ENCODE measurements at places on chromosomes 16 and 17. TPM values are rescaled to one million over a fixed set of nuclear protein-coding genes. Genes with fewer than 3 reads are reported as not detected.

GRCh38 chr16:31331807-31332301, 23.1 kb upstream of the ITGAX start:
- no peak for DNase-seq

- no peak for DNase-seq
Measured at GRCh38 chr17:69732272-69732918, 317.9 kb downstream of the MAP2K6 start.

DNA sequence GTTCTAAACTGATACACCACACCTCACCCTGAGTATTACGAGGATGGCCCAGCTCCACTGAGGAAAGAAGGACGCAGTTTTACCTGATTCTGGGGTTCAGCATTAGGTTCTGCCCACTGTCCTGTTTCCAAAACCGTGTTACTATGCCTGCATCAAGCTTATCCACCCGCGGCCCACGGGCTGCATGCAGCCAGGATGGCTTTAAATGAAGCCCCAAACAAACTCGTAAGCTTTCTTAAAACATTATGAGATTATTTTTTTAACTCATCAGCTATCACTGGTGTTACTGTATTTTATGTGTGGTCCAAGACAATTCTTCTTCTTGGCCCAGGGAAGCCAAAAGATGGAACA, 4.0 kb upstream of the CD300LG start:
- DNase-seq, result no peak

DNA sequence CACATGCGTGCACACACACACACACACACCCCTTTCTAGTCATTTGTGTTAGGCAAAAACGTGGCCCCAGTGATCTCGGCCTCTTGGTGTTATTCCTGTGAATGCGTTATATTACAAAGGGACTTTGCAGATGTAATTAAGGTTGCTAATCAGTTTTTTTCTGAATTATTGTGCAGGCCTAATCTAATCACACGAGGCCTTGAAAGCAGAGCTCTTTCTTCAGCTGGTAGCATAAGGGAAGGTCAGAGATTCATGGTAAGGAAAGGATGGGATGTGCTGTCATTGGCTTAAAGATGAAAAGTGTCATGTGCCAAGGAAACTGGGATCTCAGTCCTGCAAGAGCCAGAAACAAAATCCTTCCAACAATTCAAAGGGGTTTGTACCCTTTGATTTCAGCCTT, 113.4 kb upstream of the ELAC2 start:
- no peak for DNase-seq

GRCh38 chr17:44940317-44940716, 7.3 kb downstream of the KIF18B start:
- no peak for DNase-seq

DNA sequence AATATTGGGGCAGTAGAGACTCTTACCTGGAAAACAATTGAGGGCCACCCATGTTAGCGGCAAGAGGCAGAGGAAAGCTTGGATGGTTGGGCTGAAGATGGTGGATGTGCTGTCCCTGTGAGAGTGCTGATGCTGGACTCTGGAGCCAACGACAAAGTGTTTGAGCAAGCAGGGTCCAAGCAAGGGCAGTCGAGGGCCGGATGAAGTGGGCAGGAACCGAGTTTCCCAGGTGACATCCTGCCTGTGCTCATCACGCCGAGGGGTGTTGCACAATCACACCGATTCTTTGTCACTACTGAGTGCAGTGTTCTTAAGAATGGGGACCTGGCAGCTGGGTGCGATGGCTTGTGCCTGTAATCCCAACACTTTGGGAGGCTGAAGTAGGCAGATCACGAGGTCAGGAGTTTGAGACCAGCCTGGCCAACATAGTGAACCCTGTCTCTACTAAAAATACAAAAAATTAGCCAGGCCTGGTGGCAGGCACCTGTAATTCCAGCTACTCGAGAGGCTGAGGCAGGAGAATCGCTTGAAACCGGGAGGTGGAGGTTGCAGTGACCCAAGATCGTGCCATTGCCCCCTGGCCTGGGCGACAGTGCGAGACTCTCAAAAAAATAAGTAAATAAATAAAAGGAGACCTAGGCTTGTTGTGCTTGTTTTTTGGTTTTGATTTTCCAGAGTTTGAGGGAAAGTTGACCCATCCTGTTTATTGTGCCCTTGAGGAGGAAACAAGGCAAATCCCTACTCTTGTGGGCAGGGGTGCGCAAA, 6.1 kb downstream of the PYCARD start:
- DNase-seq, result no peak

DNA sequence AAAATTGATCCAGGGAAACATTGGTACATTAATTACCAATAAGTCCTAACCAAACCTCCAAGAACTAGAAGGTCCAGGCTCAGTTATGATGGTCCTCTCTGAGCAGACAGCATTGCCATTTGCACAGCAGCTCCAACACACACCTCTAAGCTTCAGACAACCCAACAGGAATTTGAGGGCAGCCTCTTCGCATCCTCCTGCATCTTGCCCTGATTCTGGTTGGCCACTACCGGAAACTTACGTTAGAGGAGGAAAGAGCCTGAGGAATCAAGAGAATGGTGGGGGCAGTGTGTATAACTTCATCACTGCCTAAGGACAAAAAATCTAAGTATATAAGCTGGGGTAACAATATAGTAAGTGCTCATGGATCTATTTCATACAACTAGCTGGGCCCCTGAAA, 15.7 kb downstream of the FAM117A start:
- DNase-seq, result no peak

DNA sequence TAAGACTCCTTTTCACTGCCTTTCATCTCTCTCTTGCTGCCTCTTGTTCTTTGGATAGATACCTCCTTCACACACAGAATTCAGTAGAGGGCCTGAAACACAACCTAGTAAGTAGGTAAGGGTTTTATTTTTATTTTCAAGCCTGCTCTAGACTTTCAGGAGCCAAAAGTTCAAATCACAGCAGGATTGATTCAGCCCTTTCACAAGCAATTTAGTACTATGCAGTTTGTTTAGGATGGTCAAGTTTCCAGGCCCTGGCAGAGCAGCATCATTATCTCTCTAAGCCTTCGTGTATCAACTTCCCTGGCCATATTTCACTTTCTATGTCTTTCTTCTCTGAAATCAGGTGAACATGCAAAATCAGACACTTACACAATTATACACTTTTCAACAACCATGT, 148.8 kb upstream of the CORO6 start:
- no peak for DNase-seq

- no peak for DNase-seq
Measured at GRCh38 chr17:43759836-43760235, 1.2 kb upstream of the SOST start.

DNA sequence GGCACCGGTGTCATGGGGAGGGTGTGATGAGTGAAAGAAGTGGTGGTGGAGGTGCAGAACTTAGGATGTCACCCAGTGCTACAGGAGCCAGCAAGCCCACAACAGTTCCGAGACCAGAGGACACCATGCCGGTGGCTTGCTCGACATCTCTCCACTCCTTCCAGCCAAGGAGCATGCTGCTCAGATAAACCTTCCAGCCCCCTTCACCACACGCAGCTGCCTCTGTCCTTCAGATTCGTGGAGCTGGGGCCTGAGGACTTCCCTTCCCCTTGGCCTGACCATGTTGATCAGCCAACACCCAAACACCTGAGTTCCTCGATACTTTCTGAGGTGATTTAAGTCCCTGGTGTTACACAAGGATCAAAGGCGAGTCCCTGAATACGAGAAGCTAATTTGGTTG, 188.8 kb upstream of the FOXF1 start:
- no peak for DNase-seq

- no peak for DNase-seq
Measured at GRCh38 chr16:17476414-17477259, 5.9 kb upstream of the XYLT1 start.

GRCh38 chr17:561116-561515, 153.5 kb downstream of the VPS53 start:
- no peak for DNase-seq

GRCh38 chr16:72442385-72443158, 270.6 kb upstream of the PMFBP1 start:
- DNase-seq, result no peak

GRCh38 chr17:37502009-37502936, 12.6 kb downstream of the DUSP14 start:
- no peak for DNase-seq

DNA sequence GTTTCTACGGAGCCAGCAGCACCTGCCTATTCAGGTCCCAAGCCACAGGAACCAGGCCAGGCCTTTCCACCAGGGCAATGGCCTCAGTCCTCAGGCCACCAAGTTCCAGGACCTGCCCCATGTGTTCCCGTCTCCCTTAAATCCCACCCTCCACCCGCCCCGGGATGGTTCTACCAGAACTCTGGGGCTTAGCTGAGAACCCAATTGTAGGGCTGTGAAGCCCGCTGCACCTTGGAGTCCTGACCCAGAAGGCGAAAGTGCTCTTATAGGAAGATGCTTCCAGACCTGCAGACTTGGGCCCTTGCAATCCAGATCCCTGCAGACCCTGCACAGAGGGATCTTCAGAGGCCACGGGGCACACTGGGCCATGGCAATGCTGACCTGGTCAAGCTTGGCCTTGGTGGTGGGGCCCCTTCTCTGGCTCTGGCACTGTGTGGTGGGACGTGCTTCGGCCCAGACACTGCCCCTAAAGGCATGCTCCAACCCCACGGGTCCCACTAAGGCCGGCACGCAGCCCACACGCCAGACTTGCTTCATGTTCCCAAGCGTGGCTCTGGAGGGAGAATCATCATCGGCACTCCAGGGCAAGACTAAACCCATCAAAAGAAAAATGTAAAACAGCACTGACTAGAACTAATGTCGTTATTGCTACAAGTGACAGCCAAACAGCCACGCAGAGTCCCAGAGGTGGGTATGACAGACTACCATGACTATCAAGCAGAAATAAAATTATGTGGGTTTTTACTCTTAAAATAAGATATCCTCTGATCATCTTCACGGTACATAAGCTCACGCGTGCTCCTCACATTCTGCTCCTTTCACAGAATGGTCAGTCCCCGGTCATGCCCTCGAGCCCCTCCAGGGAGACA, 41.3 kb upstream of the ATP2A3 start:
- no peak for DNase-seq

DNA sequence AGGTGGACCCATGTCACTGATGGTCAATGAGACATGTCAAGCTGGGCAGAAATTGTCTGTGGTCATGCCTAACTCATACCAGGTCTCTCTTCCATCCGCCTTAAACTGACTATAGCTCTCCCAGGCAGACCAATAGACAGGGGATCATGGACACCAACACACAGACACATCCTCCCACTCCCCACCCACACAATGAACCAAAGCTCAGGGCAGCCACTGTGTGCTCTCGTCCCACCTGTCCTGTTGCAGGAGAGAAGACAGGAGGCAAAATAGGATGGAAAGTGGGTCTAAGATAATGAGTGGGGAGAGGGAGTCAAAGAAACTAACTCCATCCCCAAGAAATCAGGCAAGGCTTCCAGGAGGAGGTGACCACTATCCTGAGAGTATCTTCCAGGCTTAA, 3.2 kb downstream of the PYY start:
- DNase-seq, result no peak

DNA sequence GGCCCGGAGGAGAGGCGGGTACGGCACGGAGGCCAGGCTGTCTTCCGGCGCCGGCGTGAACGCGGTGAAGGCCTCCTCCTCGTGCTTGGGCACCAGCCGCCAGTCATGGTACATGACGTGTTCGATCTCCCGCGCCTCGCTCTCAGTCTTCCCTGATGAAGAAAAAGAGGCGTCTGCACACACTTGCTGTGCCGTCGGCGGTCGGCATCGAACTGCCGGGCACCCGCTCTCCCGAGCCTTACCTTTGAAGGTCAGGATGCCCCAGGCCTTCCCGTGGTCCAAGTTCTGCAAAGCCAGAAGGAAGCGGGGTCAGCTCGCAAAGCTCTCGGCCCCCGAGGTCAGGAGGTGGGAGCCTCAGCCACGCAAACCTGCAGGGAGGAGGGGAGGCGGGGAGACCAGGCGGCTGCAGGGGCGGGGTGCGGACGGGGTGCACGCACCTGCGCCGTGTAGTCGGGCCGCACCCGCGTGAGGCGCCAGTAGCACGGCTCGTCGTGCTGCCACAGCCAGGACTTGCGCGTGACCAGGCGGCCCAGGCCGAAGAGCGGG, at the start of gene EME2:
TSS of gene EME2 (plus strand) at position 449 of the 546 bp plus-strand sequence. CDS start 418 bp downstream, outside the sequence.
- DNase-seq, result no peak

- DNase-seq, result no peak
Measured at GRCh38 chr17:81583589-81584342, 31.6 kb upstream of the FAAP100 start.

GRCh38 chr16:77794586-77794985, 6.2 kb downstream of the VAT1L start:
- no peak for DNase-seq

GRCh38 chr16:2335286-2335895, 5.1 kb downstream of the ABCA3 start:
- DNase-seq, result no peak

- DNase-seq, result no peak
Measured at GRCh38 chr17:64787255-64787920, 125.3 kb upstream of the SMURF2 start.

DNA sequence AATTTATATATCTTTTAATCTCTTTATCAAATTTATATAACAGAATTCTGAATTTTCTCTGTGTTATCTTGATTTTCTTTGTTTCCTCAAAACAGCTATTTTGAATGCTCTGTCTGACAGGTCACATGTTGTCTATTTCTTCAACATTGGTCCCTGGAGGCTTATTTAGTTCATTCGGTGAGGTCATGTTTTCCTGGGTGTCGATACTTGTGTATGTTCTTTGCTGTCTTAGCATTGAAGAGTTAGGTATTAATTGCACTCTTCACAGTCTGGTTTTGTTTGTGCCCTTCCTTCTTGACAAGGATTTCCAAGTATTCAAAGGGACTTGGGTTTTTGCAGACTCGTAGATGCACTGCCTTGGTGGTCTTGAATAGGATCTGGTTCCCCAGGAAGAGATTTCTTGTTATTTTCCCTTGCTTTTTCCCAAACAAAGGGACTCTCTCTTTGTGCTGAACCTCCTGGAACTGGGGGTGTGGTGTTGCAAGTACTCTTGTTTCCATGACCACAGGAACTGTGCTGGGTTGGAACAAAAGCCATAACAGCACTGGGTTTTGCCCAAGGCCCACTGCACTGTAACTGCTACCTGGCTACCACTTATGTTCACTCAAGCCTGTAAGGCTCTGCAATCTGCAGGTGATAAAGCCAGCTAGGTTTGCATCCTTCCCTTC, 1483.0 kb downstream of the CDH8 start:
- no peak for DNase-seq

- DNase-seq, result no peak
Measured at GRCh38 chr17:31748881-31749280, 110.2 kb downstream of the COPRS start.

Gene TK1
- polyA plus RNA-seq, result 1.2 TPM

Gene CCL7
- not detected for polyA plus RNA-seq

Gene DYNLRB2
- not detected for polyA plus RNA-seq

Gene TOX3
- 0.02 TPM for polyA plus RNA-seq

Gene SHISA9
- 0.34 TPM for polyA plus RNA-seq

Gene CORO1A
- polyA plus RNA-seq, result 7.3 TPM

Gene NPW
- not detected for polyA plus RNA-seq

Gene PLXDC1
- polyA plus RNA-seq, result 13.0 TPM

Gene ZSCAN10
- polyA plus RNA-seq, result not detected

Gene OR3A3
- not detected for polyA plus RNA-seq

Gene LRRC37A2
- polyA plus RNA-seq, result 4.6 TPM
